Fibroblast of the aortic adventitia (primary cell): ENCODE measurements at places on chromosomes 1 and 21.

GRCh38 chr1:100930494-100930893 lies 34.6 kb downstream of the SLC30A7 start:
- DNase-seq = no peak

GRCh38 chr1:13622446-13622845 lies 38.8 kb downstream of the PDPN start:
- no peak for DNase-seq

- DNase-seq = peak; percentile 75
Measured at GRCh38 chr1:161367684-161368400, at the start of gene CFAP126. Gene CFAP126 (minus strand): TSS chr1:161367876. CDS start chr1:161367868, 8 bp downstream.

GRCh38 chr1:43331688-43332087 lies 5.9 kb upstream of the MPL start:
- DNase-seq = no peak

DNA sequence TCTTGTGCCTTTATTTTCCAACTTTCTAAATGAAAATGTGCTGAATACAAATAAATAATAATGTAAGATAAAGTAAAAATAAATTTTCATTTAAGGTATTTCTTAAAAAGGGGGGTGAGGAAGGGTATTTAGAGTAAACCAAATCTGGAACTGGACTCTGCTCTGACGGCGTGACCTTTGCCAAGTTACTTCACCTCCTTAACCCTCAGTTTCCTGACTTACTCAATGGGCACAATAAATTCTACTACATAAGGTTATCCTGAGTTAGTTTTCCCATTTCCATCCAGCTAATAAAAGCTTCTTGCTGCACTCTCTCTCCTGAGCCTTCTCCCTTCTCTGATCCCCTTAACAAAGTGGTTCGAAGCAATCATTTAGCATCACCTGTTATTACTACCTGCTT lies 93.9 kb downstream of the NID1 start:
- no peak for DNase-seq

DNA sequence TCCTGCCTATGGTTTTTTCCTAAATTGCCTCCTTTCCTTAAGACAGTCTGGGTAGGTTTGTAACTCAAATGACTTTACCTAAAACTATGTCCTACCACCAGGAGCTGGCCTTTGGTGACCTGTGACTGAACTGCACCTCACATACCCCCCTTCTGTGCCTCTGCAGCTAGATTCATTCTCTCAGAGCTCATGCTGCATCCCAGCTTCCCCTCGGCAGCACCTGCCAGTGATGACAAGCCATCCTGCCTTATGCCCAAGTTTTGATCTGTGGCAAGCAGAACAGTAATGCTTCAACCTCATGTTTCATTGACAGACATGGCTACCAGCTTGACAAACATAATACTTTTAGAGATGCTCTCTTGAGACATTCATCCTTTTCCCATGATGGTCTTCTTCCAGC lies 141.9 kb downstream of the TSEN15 start:
- no peak for DNase-seq

- peak; percentile 84 for DNase-seq
Measured at GRCh38 chr1:115219927-115220326, 118.1 kb downstream of the NGF start.

GRCh38 chr1:64476251-64476952 lies 6.5 kb downstream of the CACHD1 start:
- peak; percentile 91 for DNase-seq

- no peak for DNase-seq
Measured at GRCh38 chr1:19817160-19817559, 2.1 kb upstream of the RNF186 start.
